ENCODE measurements at places on chromosomes 13 and 19.

GRCh38 chr19:43634872-43635560 is 4.6 kb downstream of the CADM4 start:
- no peak for DNase-seq

GRCh38 chr19:47520839-47521238 is 6.0 kb upstream of the NAPA start:
- DNase-seq = no peak

GRCh38 chr19:15264061-15264932 is 32.0 kb upstream of the EPHX3 start:
- DNase-seq = peak; percentile 91

GRCh38 chr19:48770266-48770665 is 14.9 kb downstream of the FGF21 start:
- DNase-seq = no peak

GRCh38 chr13:45700971-45701900 is 884 bp upstream of the CBY2 start:
- no peak for DNase-seq

GRCh38 chr13:74052402-74052928 is 81.7 kb downstream of the KLF12 start:
- no peak for DNase-seq

DNA sequence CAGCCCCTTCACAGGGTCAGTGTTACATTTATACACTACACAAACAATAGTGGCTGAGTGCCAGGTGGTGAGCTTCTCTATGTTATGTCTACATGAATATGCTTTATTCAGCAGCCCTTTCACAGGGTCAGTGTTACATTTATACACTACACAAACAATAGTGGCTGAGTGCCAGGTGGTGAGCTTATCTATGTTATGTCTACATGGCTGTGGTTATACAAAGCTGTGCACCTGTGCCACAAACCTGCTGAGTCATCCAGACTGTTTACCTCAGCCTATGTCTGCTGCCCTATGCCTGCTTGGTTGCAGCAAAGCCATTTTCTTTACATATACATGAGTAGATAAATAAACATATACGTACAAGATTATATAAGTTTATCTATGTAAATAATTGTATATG is 76.5 kb downstream of the ZNF726 start:
- DNase-seq = no peak

- DNase-seq = no peak
These were observed 412.0 kb downstream of the FOXO1 start for GRCh38 chr13:40254394-40254793.

DNA sequence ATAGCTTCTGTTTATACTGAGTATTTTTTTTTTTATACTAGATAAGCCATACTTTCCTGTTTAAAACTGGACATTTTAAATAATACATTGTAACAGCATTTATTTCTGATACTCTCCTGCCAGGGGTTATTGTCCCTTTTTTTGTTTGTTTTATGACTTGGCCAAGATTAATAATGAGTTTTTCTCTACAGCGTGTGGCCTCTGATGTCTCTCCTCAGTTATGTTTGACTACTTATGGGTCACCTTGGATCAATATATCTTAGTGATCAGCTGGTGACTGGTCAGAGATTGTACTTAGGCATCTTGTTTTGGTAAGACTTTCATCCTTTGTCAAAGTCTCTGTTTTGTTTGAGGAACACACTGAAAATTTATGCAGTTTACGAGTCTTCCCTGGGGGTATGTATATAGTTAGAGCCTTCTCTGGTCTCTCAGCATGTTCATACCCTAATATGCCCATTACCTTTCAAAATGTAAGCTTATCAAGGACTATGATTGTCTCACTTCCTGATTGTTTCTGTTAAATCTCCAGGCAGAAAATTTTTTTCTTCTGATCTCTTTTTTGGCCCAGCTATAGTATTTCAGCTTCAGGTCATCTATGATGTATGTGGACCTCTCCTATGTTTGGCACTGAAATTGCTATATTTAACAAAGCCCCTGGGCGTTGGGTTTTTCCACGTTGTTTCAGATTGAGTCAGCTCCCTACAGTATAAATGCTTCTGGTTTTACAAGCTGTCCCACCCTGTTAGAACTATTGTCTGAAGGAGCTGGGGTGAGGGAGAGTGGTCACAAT is 87.9 kb downstream of the URI1 start:
- no peak for DNase-seq

DNA sequence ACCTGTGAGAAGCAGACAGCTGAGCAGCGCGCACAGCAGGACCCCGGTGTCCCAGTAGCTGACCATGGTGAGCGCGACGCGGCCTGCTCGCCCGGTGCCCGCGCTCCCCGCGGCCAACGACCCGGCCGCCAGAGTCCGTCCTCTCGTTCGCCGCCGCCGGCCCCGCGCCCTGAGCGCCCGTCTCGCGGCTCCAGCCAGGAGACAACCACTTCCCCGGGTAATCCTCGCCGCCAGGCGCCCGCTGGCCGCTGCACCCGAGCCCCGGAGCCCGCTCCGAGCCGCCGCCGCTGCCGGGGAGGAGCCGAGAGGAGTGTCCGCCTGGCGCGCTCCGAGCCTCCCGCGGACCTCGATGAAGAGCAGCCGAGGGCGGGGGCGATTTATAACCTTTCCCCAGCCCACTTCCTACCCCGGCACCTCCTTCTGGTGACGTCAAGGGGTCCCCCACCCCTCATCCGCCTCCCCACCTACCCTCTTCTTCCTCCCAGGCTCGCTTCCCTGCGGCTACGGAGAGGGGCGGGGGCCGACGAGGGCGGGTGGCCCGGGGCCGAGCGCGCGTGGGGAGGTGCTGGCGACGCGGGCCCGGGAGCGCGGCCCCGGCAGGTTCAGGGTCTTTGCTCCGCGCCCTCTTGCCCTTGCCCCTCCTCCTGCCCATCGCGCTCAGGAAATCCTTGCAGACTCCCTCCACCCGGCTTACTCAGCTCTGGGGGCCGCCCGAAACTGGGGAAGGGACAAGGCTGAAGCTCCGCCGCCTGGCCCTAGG is at the start of gene FLT1:
Gene FLT1 (minus strand): TSS at position 351 of the 760 bp plus-strand sequence. CDS start 285 bp downstream, at position 66.
- no peak for DNase-seq

DNA sequence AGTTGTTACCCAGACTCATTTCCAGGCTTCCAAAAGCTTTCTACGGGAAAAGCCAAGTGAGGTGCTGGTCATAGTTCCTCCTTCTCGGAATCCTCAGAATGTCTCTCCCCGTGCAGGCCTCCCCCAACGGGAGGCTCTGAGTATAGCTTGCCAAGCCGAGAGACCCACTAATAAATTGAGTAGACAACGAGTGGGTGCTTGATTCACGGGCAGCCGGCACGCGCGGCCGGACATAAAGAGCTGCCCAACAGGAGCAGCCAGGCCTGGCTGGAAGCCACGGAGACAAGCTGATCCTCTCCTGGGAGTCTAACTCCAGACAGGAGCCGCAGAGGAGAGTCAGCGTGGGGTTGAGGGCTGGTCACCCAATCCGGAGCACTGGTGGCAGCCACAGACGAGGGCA is 43.4 kb upstream of the MEDAG start:
- no peak for DNase-seq

- no peak for DNase-seq
These were observed 1095.4 kb upstream of the PCDH20 start for GRCh38 chr13:62510906-62511655.

DNA sequence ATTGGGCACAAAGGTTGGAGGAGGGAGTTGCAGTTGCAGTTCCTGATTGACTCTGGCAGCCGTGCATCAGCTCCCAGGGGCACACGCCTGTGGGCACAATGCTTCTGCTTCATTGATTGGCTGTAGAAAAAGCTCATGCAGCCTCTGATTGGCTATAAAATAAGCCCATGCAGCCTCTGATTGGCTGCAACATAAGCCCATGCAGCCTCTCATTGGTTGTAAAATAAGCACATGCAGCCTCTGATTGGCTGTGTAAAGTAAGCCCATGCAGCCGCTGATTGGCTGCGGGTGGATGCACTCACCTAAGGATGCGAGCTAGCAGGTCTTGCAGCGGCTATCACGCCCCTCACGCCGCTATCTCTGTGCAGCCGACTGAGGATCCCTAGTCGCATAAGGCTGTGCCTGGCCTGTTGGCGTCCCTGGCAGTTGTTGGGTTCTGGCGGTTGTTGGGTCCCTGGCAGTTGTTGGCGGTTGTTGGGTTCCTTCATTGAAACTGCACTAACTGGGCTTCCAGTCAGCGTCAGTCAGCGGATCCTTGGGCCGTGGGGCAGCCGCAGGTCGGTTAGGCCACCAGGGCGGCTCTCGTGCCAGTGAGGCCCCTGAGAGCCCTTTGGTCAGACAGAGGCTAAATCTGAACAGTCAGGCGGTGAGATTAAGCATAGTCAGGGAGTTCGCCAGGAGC is at the start of gene SIGLECL1:
Gene SIGLECL1 (plus strand): TSS at position 295 of the 682 bp plus-strand sequence. CDS start 12,993 bp downstream, outside the sequence.
- no peak for DNase-seq

DNA sequence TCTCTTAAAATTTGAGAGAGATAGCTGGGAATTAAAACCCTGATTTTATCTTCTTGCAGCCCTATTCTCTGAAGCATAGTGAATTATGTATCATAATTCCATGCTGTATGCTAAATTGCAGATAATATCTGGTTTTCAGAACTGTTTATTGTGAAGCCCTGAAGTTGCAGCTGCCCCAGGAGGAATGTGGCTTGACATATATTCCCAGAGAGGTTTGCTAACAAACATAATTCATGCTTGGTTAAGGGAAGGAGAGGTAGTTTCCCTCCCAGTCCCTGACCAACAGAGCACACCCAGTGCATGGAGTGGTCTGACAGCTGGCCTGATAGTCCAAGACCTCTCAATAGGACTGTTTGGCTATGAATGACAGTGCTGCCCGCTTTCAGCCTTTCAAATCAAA is 500.6 kb upstream of the MIR17HG start:
- no peak for DNase-seq

- DNase-seq = no peak
These were observed 64.1 kb downstream of the DOCK9 start for GRCh38 chr13:98913741-98914140.

GRCh38 chr13:104785952-104786351 is 1719.7 kb upstream of the SLC10A2 start:
- no peak for DNase-seq

GRCh38 chr19:4870025-4870700 is 2.7 kb upstream of the PLIN3 start:
- no peak for DNase-seq

- DNase-seq = no peak
These were observed 5.2 kb downstream of the PPP1R14A start for GRCh38 chr19:38250821-38251563.

DNA sequence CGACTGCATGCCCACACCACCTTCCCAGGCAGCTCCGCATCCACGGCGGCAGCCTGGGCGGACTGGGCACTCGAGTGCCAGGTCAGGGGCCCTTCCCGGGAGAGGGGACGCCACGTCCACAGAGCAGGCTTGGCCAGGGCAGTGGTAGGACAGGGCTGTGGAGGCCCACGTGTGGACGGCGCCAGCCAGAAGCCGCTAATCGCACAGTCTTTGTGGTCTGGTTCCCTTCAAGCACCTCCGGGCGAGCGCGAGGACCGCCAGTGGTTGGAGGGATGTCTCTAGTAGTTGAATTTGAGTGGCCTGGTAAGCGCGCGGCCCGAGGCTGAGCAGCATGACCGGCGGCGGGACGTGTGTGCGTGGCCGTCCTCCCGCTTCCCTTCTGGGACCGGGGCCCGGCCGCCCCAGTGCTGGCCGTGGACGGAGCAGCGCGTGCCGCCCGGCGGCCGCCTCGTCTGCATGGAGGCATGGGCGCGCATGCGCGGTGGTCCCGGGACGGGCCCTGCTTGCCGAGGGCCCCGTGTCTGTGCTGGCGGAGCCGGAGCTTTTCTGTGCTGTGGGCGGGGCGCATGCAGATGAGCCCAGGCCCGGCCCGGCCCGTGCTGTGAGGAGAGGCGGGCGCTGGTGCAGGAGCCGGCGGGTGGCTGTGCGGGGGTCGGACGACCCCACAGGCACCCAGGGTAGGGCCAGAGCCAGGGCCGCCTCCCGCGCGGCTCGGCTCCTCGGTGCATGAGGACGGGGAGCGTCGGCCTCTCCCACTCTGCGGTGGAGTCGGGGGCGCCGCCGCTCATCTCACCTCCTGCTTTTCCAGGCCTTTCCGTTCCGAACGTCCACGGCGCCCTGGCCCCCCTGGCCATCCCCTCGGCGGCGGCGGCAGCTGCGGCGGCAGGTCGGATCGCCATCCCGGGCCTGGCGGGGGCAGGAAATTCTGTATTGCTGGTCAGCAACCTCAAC is 8.6 kb downstream of the PTBP1 start:
- DNase-seq = no peak

GRCh38 chr19:12938779-12939601 is 581 bp downstream of the CALR start:
- peak; percentile 78 for DNase-seq

DNA sequence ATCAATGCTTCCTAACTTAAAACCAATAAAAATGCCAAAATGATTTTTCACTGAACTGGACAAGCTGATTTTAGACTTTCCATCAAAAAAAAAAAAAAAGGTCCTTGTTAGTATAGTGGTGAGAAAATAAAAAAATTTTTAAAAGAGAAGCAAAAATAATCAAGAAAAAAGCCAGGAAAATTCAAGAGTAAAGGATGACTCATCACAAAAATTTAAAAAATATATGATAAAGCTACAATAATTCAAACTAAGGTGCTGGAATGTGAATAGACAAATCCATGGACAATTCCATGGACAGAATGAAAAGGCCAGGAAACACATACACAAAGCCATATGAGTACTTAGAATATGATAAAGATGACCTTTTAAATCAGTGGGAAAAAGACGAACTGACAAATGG is 26.1 kb downstream of the ALG5 start:
- DNase-seq = no peak

DNA sequence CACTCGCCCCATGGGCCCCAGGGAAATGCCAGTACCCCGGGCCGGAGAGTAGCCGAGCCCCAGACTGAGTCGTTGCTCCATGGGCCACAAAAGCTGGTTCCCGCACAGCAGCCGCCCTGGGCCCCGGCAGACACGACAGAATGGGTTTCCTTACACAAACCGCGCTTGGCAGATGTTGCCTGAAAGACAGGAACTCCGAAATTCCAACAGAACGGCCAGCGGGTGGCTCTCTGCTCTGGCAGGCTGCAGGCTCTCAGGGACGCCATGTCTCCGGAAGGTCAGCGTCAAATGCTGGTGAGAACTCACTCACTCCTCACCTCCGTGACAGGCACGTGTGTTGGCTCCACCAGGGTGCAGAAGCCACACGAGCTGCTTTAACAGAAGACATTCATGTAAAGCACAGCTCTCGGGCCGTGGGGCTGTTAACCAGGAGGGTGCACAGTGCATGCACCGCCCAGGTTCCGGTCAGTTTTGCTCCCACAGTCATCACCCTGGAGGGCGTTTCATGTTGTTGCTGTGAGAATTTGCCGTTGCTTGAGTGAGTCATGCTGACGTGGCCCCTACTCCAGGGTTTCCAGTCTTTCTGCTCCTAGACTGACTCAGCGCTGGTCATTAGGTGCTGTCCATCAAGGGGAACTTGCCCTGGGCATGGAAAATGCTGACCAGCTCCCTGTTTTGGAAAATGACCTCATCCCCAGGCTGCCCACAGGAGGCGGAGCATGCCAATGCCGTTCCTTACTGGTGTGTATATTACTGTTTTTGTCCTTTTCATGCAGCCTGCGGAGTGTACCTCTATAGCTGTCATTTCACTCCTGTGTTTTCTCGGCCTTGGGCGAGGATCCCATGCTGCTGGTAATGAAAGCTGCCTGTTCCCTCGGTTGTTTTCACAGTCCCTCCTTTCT is 44.8 kb downstream of the ANKRD10 start:
- DNase-seq = no peak

DNA sequence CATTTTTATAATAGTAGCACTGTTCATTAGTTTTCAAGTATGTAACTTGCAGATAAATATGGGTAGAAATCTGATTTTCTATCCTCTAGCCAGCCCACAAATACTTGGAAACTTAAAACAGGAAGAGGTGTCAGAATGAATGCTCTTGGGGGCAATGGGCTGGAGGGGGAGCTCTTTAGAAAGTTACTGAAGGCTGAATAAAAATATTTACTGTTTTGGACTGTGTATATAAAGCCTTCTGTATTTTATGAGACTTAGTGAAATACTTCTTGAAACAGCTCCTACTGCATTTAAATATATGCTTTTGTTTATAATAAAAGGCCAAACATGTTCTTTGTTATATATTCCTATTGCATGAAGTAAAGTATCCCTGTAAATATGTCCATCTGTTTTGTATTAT is 138.8 kb downstream of the RGCC start:
- no peak for DNase-seq
